ENCODE measurements at places on chromosomes 7 and 10. TPM values are rescaled to one million over a fixed set of nuclear protein-coding genes. Genes with fewer than 3 reads are reported as not detected.
A peak's percentile ranks its signal among the peaks of the same experiment; 100 is the strongest.

DNA sequence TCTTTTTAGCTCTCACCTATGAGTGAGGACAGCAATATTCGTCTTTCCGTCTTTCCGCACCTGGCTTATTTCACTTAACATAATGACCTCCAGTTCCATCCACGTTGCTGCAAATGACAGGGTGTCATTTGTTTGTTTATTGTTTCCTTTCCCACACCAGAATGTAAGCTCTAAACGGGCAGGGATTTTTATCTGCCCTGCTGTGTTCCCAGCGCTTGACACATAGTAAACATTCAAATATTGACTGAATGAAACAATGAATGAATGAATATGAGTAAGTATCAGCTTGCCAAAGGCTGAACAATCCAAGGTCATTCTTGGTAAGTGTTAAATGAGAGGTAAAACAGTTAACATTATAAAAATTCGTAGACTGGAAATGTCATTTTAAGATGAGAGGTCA lies 12.8 kb downstream of the SH3PXD2A start:
- DNase-seq = no peak

GRCh38 chr7:13197501-13197900 lies 510.1 kb downstream of the ARL4A start:
- DNase-seq = peak; percentile 11

Gene BUB3
- 564 TPM for total RNA-seq

GRCh38 chr10:132939957-132940790 lies 2.2 kb downstream of the CFAP46 start:
- peak; percentile 48 for DNase-seq

Gene UCN3
- total RNA-seq = not detected

GRCh38 chr10:77699080-77699645 lies 61.6 kb upstream of the KCNMA1 start:
- DNase-seq = no peak

DNA sequence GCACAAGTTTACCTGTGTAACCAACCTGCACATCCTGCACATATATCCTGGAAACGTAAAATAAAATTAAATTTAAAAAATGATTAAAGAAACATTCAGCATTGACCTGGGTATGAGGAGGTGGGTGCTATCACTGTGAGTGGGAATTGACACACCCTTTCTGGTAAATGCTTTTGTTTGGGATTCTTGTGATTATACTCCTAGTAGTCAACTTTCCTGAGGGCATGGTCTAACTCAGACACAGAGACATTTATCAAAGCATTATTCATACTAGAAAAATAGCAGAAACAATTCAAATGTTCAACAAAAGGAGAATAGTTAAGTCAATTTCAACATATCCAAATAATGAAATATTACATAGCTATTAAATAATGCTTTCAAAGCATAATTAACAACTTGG lies 44.2 kb downstream of the CNNM2 start:
- DNase-seq = no peak

Gene OR2A12
- not detected for total RNA-seq

Gene FOXP2
- 0.37 TPM for total RNA-seq

DNA sequence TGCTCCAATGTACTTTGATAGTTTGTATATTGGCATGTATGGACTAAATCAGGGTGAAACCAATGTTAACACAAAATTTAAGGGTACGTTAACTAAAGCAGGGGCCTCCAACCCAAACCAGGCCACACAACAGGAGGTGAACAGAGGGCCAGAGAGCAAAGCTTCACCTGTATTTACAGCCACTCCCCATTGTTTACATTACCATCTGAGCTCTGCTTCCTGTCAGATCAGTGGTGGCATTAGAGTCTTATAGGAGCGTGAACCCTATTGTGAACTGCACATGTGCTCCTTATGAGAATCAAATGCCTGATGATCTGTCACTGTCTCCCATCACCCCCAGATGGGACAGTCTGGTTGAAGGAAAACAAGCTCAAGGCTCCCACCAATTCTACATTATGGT lies 62.0 kb upstream of the SCIN start:
- DNase-seq = no peak

DNA sequence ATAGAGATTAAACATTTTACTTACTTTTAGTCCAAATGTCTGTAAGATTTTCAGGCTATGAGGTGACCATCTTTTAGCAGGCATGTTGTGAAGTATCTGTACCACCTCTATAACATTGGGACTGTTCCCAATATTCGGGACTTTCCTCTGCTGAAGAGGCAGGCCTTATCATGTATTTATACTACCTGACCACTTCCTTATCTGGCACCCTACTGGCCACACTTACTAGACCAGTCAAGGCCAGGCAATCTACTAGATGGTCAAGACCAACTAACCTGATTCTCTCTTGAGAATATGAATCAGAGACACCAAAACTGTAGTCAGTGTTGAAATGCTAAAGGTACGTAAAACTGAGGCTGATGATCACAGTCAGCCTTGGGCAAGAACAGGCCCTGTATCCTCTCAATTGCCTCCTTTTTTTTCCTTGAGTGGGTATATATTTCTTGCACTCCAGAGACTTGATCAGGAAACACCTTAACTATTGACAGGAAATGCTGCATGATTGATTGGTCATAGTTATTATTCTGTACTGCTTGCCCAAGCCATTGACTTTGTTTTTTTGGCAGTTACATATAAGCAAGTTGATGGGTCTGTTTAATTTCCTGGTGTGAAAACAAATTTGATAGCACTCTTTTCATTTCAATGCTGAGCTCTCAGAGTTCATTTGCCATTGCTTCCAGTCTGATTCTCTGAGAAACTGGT lies 5.2 kb upstream of the PRKAR2B start:
- no peak for DNase-seq

Gene KIN
- total RNA-seq = 11.7 TPM

Gene RPEL1
- not detected for total RNA-seq

- peak; percentile 100 for DNase-seq
Observed at GRCh38 chr10:33134011-33134751, 176.2 kb upstream of the ITGB1 start.

Gene RBP3
- not detected for total RNA-seq
